Stimulated activated CD8-positive, alpha-beta memory T cell treated with anti-CD3 and anti-CD28 coated beads, Interleukin-15, amount 100 ng/mL, for 4 hours (primary cell): ENCODE measurements at places on chromosomes 16 and 17.

DNA sequence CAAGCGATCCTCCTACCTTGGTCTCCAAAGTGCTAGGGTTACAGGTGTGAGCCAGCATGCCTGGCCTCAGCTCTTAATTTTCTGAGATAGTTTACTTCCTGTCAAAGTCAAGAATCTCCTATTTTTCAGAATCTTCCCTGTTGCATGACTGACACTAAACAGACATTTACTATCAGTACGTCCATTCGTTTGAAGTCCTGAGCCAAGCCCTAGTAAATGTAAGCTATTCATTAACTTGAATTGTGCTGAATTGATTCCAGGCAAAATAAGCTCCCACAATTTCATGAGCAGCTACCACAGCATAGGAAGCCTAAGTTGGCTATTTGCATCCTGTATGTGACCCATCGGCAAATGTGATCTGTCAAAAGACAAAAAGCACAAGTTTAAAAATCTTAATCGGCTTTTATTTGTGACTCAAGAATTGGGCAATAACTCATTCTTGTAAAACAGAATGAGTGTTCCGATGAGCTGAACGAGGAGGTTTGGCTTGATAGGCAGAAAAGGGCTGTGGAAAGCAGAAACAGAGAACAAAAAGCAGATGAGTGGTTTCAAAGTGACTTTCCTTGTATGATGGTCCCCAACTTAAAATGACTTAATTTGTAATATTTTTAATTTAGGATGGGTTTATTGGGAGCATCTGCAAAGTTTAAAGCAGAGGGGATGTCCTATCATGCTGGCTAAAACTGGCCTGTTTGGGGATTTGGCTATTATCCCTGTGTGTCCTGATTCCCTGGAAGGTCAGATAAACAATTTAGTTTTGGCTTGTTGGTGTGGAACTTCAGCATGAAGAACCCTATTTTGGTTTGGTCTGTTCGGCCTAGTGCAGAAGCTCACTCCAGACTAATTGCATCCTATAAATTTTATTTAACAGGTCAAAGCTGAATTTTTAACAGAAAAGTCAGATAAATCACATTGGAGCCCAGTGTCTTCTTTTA lies 14.2 kb downstream of the RNF112 start:
- no peak for DNase-seq

DNA sequence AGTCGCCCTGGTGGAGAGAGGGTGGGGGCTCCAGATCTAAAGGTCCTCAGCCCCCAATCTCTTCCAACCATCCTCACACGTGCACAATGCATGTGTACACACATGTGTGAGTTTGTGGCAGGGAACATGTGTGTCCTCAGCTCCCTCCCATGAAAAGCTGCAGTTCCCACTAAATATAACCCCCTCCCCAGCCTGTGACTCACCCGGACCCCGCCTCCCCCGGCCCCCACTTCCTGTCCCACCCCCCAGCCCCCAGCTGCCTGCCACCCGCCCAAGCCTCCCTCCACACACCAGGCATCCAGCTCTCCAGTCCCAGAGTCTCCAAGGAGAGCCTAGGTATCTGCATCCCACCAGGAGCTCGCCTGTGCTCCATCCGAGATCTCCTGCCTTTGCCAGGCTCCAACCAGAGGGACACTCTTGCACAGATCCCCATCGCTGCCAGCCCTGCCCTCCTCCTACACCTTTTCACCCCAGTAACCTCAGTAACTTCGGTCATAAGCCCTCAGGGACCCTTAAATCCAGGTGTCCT lies 3.9 kb downstream of the DLG4 start:
- DNase-seq, result no peak

DNA sequence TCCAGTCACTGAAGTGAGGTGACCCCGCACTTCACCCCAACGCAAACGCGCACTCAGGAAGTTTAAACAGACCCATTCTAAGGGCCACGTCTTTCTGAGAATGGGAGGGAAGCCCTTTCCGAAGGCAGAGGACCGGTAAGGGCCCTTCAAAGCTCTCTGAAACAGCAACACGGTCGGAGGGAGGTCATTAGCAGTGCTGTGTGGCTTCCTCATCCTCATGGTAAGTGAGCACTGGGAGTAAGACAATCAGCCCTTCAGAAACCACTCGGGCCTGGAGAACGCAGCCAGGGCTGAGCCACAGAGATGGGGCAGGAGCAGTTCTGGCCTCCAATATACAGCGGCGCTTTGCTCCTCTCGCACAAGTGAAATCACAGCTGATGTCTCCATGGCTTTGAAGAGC lies 23.7 kb downstream of the SRL start:
- DNase-seq, result no peak

- DNase-seq, result peak; percentile 33
Observed at GRCh38 chr17:74282587-74283370, 8.7 kb downstream of the DNAI2 start.

- no peak for DNase-seq
Observed at GRCh38 chr17:83160443-83161297, 81.3 kb downstream of the METRNL start.
